ENCODE measurements at places on chromosomes 4 and X.

GRCh38 chr4:126144543-126145237 is 829.9 kb downstream of the FAT4 start:
- DNase-seq, result no peak

- DNase-seq, result no peak
Measured at GRCh38 chr4:86950831-86951525, 16.2 kb downstream of the AFF1 start.

GRCh38 chrX:821327-822107 is 190.9 kb downstream of the SHOX start:
- DNase-seq, result no peak

- no peak for DNase-seq
Measured at GRCh38 chrX:114774691-114775090, 190.8 kb downstream of the HTR2C start.

GRCh38 chrX:42017971-42018370 is 94.6 kb upstream of the CASK start:
- DNase-seq, result no peak

- DNase-seq, result peak; percentile 56
Measured at GRCh38 chr4:48127682-48128404, 6.2 kb downstream of the TXK start.

- DNase-seq, result no peak
Measured at GRCh38 chr4:25865586-25865985, 2.8 kb upstream of the SEL1L3 start.

DNA sequence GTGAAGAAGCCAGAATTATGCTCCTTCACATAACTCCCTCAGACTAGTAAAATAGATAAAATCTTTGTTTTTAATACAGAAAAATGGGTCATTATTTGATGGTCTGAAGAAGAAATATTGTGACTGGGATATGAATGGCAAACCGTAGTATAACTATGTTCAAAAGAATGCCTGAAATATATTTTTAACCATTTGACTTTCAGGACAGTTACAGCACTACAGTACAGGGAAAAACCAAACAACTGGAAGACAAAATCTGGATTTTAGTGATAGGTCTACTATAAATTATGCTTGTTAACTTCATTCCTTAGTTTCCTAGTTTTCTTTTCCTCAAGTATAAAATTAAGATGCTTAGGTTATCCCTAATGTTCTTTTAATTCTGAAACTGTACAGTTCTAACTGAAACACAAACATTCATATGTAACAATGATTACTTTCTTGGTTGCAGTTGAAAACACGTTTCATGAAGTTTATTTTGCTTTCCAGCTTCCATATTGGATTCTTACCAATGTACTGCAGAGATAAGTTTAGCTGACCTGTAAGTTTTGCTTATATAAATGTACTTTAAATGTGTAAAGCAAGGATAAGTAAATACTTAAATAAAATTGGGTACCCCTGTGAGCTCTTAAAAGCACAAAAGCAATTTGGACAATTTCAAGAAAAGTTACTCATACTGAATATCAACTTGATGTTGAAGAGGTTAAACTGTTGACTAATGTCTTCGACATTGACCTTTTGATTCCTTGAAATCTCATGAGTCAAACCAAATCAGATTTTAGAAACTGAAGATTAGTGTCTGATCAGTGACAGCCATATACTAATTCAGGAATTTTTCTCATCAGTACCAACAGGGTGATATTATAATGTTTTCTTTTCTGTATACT is 895 bp downstream of the AFP start:
- DNase-seq, result no peak

Data from activated T-cell treated with anti-CD3 and anti-CD28 coated beads for 1 hour (primary cell).